ENCODE measurements at places on chromosomes 5 and 9.

DNA sequence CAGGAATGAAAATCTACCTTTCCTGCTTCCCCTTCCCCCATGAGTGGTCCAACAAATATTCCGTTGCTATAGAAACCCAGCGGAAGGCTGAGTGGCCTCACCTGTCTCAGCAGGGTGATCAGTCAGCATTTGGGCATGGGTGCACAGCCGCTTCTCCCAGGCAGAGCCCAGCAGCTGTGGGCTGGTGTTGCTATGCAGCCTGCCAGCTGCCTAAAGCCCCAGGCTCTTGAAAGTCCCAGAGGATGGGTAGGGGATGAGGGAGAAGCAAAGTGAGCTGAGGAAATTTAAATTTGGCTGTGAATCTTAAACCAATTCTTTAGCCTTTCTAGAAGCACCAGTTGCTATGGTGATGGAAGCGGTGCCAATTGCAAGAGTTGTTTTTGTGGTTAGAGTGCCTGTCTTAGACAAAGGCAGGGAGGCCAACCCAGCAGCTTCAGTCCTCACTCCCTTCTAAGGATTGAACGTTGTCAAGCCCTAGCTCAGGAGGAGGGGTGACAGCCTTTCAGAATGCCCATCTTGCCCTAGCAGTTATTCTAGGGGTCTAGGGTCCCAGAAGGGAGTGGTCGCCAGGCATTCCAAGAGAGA is 151.5 kb upstream of the PITX1 start:
- no peak for DNase-seq

DNA sequence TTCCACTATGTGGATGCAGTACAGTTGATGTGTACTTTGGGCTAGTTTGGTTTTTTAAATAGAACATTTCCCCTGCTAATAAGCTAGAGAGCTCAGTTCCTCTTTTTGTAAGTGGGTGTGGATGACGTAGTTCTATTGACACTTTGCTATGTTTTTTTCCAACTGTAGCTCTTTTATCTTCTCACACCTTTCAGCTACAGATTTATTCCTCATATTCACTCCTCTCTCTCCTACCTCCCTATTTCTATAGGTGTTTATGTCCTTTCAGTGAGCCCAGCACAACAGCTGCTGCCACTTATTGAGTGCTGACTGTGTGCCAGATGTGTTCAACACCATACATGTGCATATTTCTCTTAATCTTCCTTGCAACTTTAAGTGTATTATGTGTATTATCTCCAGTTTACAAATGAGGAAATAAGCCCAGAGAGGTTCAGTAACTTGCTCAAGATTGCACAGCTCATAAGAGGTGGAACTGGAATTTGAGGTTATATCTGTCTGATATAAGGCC is 215.7 kb downstream of the SEMA6A start:
- no peak for DNase-seq

DNA sequence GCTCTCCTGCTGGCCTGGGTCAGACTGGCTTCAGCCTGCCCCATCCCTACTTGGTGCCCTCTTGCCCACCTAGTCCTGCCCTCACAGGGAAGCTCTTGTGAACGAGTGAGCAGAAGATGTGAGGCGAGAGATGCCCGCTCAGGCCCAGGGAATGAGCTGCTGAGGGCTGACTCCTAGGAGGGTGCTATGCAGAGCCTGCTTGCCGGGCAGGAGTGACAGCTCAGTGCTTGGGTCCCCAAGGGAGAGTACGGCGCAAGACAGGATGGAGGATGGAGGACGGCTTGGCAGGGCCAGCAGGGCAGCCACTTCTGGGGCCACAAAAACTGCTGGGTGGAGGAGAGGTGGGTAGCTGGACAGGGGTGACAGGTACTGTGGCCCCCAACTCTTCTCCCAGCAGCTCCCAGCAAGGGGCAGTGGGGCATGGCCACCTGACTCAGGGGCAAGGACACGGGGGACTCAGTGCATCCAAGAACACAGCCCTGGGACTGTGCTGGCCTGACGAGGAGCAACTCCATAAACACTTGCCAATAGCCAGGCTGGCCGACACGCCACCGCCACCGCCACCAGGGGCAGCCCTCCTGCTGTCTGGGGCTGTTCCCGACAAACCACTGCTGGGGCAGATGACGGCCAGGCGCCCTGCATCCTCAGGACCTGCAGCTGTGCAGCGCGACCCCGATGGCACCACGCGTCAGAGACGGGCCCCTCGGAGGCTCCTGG is 55.6 kb upstream of the UBAC1 start:
- no peak for DNase-seq

DNA sequence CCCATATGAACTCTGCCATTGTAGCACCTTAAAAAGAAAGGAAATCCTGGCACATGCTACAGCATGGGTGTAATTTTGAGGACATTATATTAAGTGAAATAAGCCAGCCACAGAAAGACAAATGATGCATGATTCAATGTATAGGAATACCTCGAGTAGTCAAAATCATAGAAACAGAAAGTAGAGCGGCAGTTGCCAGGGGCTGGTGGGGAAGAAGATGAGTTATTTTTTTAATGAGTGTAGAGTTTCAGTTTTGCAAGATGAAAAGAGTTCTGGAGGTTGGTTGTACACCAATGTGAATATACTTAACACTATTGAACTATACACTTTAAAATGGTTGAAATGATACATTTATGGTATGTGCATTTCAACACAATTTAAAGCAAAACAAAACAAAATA is 133.0 kb downstream of the ZDHHC21 start:
- no peak for DNase-seq

DNA sequence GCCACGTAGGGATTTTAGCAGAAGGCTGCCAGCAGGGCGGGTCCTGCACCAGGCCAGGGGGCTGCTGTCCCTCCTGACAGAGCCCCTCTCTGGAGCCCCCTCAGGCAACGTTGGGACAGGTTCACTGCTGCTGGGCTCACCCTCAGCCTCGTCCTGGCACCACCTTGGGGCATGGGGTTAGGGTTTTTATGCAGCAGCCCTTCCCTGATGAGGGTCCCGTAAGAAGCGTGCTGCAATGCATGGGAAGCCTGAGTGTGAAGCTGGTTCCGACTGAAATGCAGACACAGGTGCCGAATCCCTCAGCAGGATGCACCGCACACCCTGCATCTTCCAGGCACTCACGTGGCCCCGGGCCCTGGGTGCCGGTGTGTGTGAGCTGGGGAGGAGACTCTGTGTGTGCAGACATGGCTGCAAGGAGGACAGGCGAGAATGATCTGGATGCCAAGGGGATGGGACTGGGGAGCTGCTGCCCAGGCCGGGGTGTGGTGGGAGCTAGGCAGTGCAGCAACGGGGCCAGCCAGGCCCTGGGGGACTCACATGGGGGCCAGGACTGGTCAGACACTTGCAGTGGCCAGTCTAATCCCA is 27.1 kb downstream of the ZDHHC11B start:
- no peak for DNase-seq

DNA sequence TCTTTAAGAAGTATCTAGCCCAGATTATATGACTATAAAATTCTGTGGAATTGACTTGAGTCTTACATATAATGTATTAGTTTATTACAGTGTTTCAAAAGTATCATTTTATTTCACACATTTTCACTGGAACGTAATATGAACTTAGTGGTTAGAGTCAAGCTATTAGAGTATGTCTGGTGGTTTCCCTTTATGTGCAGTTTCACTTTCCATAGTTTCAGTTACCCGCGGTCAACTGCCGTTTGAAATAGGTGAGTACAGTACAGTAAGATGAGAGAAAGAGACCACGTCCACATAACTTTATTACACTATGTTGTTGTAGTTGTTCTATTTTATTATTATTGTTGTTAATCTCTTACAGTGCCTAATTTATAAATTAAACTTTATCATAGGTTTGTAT is 50.5 kb downstream of the COMMD10 start:
- peak; percentile 41 for DNase-seq

- peak; percentile 65 for DNase-seq
Observed at GRCh38 chr5:5886812-5887486, 464.5 kb downstream of the ICE1 start.

DNA sequence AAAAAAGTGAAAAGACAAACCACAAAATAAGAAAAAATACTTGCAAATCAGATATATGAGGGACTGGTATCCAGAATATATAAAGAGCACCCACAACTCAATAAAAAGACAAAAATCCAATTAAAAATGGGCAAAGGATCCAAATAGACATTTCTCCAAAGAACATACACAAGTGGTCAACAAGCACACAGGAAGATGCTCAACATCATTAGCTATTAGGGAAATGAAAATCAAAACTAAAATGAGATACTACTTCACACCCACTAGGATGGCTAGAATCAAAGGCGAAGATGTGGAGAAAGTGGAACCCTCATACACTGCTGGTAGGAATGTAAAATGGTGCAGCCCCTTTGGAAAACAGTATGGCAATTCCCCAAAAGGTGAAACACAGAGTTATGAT is 21.1 kb upstream of the DPM2 start:
- no peak for DNase-seq

GRCh38 chr5:123518111-123518510 is 6.1 kb downstream of the CSNK1G3 start:
- no peak for DNase-seq

DNA sequence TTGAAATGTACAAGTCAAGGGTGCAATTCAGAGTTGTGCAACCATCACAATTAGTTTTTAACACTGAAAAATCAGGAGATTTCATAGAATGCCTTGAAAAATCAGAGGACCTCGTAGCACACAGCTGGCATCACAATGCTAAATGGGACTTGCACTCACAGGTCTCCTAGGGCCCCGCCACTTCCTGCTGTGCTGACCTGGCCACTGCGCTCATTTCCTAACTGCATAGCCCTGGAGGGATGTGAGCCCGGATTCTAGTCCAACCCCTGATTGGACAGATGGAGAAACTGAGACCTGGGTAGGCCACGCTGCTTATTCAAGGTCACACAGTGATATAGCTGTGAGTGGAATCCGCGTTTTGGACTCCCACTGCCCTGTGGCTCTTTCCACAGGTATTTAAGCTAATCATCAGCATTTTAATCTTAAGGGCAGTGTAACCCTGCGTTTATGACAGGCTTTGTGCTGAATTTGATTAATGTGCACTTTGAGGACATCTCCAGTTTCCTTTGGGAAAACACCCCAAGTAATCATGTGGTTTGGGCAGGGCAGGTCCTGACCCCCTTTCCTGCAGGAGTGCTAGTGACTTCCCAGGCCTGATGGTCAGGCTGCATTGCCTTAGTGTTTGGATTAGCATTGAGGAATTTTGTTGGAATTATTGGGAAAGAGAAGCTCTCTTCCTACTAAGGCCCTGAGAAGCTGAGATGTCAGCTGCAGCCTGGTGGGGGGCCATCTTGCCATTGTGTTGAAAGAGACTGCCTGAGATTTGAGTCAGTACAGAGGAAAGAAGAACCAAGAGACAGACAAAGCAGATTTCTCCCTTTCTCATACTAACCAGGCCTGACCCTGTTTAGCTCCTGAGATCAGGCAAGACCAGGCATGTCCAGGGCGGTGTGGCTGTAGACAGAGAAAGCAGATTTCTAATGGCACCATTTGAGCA is 36.2 kb downstream of the STC2 start:
- no peak for DNase-seq

GRCh38 chr9:2819165-2819564 is 24.7 kb downstream of the PUM3 start:
- no peak for DNase-seq

DNA sequence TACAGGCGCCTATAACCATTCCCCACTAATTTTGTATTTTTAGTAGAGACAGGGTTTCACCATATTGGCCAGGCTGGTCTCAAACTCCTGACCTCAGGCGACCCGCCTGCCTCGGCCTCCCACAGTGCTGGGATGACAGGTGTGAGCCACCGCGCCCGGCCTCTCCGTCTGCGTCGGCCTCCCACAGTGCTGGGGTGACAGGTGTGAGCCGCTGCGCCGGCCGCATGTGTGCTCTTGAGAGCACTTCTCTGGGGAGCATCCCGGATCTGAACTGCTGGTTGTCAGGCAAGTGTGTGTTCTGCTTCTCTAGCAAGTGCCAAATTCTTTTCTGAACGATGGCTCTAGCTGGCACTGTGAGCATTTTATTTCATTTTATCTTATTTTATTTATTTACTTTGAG is 3.7 kb upstream of the ENTPD2 start:
- DNase-seq: no peak

GRCh38 chr5:164597293-164597900 is 1092.0 kb downstream of the MAT2B start:
- no peak for DNase-seq

GRCh38 chr5:9025942-9026341 is 519.9 kb downstream of the SEMA5A start:
- no peak for DNase-seq

DNA sequence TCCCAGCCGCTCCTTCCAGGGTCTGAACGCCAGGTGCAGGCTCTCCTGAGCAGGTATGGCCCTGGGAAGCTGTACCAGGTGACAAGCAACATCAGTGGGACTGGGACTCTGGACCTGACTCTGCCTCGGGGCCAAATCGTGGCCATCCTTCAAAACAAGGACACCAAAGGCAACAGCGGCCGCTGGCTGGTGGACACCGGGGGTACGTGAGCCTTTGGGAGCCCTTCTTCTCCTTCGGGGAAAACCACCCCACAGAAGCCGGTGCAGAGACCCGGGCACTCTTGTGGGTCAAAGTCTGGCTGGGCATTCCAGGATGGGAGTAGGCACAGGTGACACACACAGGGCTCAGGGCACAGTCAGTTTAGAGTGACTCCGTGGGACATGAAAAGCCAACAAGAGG is 45.8 kb downstream of the ARHGEF37 start:
- no peak for DNase-seq

DNA sequence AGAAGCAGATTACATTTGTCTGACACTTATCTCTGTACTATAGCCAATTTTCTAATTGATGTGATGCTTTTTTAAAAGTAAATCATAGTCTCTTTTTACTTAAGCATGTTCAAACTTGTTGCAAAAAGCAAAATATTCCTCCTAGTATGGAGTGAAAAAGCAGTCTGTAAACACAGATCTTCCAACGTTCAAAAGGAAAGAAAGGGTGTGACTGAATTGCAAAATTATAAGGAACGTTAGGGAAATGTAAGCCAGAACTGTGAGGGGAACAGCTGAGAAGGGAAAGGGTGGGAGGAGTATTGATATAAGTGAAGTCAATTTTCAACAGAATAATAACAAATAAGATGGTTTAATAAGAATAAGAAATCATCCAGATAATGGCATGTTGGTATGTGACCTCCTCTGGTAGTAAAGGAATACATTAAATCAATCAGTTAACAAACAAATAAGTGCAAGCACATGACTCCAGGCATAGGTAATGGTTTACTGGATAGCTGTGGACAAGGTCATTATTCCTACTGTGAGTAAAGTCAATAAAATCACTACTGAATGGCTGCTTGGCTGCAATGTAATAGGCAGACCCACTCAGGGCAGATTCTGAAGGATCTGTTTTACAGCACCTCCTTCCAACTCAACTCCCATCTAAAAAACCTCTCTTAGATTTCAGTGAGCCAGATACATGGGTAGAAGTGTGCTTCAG is 239.1 kb upstream of the NMUR2 start:
- DNase-seq: no peak

Measured in activated naive CD4-positive, alpha-beta T cell treated with anti-CD3 and anti-CD28 coated beads, Interleukin-2, amount 10 ng/mL, durations not matched to agents 7 days and 5 days (primary cell).